ENCODE measurements at places on chromosomes 12 and 14.

DNA sequence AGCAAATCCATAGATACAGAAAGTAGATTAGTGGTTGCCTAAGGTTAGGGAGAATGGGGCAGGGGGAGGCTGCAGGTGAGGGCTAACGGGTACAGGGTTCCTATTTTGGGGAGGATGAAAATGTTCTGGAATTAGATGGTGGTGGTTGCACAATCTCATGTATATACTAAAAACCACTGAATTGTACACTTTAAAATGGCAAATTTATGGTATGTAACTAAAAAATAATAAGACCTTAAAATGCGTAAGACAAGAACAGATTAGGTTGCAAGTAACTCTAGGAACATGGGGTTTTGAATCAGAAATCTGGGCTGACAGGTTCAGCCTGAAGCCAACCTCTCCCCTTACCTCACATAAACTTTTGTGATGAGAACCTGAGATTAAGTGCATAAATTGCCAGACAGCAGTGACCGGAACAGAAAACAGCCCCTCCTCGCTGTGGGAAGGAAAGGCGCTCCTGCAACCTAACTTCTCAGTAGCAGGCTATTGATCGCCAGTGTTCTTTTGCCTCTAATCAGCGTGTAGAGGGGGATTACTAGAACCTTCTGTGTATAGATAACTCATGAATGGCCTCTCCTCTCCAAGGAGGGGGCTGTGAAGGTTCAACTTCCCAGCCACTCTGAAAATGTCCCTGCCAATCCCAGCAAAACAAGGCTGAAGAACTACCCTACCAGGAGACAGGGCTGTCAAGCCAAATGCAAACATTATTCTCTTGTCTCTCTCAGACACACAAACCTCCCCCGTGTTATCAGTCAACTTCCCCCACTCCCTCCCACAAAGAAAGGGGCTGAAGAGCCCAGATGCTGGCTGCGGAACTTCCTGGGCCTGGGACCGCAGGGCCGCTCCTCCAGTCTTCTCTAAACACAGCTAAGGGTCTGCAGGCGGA is 1.9 kb downstream of the SSH1 start:
- no peak for DNase-seq

- DNase-seq: no peak
These were observed 45.7 kb downstream of the ESRRB start for GRCh38 chr14:76421662-76422061.

DNA sequence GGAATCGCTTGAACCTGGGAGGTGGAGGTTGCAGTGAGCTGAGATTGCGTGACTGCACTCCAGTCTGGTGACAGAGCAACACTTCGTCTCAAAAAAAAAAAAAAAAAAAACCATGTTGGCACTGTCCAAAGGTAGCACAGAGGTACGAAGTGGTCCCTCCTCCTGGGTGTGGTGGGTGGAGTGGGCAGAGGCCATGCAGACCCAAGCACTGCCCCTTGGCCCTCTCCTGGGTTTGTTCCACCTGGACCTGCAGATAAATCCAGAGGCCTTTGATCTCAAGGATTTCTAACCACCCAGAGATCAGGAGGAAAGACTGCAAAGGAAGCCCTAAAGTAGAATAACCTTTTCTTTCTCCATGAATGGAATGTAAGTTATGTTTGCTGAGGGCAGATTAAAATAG is 8.7 kb upstream of the GALNT6 start:
- DNase-seq: no peak

- DNase-seq: no peak
These were observed 218.4 kb downstream of the ZFP36L1 start for GRCh38 chr14:68574461-68574860.

DNA sequence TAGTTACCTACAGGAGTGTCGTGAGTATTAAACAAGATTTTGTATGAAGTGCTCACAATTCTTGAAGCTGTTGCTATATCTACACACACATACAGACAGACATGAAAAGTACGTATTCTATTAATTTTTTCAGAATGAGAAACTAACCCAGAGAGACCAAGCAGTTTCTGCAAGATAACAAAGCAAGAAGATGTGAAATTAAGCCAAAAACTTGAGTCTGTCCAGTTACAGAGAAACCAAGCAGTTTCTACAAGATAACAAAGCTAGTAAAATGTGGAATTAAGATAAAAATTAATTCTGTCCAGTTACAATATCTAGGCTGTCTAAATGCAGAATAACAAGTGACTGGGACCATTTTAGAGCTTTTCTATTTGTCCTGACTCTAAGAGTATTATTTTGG is 132.4 kb downstream of the ALG10B start:
- DNase-seq: no peak
